ENCODE measurements at places on chromosomes 12 and 14. TPM values are rescaled to one million over a fixed set of nuclear protein-coding genes. Genes with fewer than 3 reads are reported as not detected.

The PIANP gene
- total RNA-seq: 2.0 TPM

The BICDL1 gene
- total RNA-seq: 35.6 TPM

The CLEC4D gene
- total RNA-seq: 1.8 TPM

The SPSB2 gene
- total RNA-seq: 11.3 TPM

The EXOC3L4 gene
- total RNA-seq: 6.6 TPM

The CBX5 gene
- 108 TPM for total RNA-seq
